ENCODE measurements at places on chromosomes 5 and 9. TPM values are rescaled to one million over a fixed set of nuclear protein-coding genes. Genes with fewer than 3 reads are reported as not detected.

SHROOM1 gene
- total RNA-seq: 1.4 TPM

SPATA31C1 gene
- not detected for total RNA-seq

ANKRD31 gene
- total RNA-seq: under 0.01 TPM

PCDHGA1 gene
- total RNA-seq: 0.90 TPM

CNTFR gene
- not detected for total RNA-seq

CDK7 gene
- total RNA-seq: 65.6 TPM

GADD45G gene
- total RNA-seq: not detected

TLX3 gene
- total RNA-seq: not detected

IL4 gene
- total RNA-seq: not detected

DNA sequence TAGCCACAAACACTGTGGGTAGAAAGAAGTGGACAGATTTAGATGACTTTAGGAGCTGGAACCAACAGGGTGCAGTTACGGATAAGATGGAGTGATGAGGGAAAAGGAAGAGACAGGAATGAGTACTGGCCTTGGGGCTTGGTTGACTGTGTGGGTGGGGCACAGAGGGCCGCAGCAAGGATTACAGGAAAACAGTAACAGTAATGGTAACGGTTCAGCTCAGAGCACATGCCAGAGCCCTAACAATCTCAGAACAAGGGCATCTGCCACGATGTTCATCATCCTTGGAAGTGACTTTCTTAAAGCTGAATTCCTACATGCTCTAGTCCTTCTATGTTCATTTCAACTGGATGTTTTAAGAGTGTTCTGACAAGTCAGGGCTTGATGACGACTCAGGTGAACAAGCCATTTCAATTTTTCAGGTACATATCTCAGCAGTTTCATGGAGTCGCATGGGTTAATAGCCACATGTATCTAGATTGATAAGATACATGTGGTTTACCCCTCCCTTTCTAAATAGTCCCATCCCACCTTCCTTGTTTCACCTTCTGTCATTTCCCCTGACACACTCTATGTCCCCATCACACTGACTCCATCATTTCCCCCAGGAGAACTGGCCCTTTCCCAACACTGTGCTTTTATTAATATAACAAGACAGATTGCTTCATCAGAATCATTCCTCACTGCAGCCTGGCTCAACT lies 65.0 kb downstream of the CEMIP2 start:
- no peak for DNase-seq

GRCh38 chr9:98285446-98285845 lies 30.0 kb upstream of the TBC1D2 start:
- no peak for DNase-seq

GRCh38 chr5:38529955-38530646 lies 26.3 kb downstream of the LIFR start:
- DNase-seq: no peak

- no peak for DNase-seq
Observed at GRCh38 chr5:86865256-86865785, 247.6 kb downstream of the COX7C start.

- DNase-seq: no peak
Observed at GRCh38 chr9:3784641-3785040, 258.8 kb upstream of the RFX3 start.

DNA sequence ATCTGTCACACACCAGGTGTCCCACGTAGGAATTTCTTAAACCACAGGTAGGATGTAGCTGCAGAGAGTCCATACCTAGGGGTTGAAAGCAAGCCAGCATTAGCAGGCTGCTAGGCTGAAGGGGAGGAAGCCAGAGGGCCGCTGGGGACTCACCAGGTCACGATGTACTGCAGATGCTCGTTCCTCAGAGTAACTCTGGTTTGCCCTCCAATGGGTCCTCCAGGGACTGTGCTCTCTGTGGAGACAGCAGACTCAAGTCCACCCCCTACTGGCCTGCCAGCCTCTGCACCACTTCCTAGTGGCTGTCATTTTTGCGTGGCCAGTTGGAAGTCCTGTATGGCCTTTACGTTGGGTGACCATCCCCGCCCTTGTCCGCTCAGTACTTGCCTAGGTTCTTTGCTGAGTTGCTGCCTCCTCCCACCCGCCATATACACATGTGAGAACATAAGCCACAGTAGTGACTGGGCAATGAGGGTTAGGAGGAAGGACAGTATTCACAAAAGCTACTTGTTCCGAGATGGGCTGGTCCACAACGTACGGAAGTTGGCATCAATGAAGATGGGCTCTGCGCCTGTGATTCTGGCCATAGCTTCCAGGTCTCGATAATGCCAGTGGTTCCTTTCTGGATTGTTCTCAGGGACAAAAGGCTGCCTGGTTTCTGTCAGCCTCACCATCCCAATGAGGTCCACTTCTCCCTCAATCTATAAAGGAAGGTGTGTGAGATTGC lies 4.1 kb downstream of the RPL7A start:
- peak; percentile 60 for DNase-seq

- no peak for DNase-seq
Observed at GRCh38 chr5:81802625-81803024, 51.7 kb upstream of the SSBP2 start.

DNA sequence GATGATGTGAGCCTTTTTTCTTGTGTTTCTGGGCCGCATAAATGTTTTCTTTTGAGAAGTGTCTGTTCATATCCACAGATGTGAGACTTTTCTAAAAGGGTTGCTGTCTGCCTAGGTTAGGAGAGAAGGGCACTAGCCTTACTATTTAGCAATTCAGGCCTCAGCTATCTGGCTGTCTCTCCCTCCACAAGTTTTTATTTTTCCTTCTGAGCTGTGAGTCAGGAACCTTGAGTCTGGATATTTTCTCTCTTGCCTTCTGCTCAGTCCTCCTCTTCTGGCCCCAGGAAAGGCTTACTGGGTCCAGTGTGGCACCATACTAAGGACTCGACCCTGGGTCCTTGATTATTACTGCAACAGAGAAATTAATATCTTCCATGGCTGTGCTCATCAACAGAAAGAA lies 187.6 kb downstream of the CSNK1G3 start:
- no peak for DNase-seq

GRCh38 chr9:81456431-81457006 lies 232.8 kb downstream of the TLE1 start:
- DNase-seq: peak; percentile 73

- peak; percentile 1 for DNase-seq
Observed at GRCh38 chr9:1939926-1940368, 75.2 kb upstream of the SMARCA2 start.

DNA sequence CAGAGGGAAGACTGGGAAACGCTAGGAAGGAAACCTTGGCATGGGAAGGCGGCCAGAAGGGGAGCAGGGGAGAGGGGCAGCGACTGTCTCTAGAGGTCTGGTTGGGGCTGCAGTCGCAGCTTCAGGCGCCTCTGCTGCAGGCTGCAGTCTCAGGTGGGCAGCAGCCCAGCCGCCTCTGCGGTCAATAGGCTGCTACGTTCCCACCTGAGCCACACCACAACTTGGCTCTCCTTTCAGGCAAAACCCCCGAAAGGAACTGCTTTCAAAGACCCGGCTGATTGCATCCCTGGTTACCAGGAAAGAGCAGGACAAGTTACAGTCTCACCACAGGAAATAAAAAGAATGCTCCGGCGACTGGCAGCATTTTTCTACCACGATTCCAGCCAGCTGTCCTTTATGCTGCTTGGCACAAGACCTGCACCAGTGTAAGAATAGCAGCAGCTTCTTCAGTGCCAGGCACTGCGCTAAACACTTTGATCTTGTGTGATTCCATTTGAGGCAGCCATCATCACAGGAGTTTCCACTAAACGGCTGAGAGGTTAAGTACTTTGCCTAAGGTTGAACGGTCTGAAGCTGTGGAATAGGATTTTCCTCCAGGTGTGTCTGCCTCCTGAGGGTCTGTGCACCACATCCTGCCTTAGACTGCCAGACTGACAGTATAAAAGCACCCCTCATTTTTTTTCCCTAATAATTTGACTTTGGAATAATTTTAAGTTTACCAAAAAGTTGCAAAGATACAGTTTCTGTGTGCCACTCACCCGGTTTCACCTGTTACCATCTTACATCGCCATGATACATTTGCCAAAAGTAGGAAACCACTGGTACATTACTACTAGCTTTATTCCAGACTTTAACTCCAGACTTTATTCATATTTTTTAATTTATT lies 7.5 kb downstream of the RPS14 start:
- no peak for DNase-seq

DNA sequence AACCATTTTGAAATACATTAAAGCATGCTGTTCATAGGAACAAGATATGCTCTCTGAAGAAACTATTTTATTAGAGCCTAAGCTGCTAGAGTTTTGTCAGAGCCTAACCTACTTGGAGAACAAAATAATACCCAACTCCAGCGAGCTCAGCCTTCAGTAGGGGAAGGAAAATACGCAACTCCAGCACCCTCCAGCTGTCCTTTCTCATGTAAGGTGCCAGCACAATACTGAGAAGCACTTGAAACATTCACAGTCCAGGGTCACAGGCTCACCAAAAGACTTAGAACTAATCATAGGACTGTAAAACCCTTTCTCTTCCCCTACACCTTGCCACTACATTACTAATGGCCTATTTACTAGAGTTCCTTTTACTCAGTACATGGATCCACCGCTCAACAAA lies 18.9 kb downstream of the DPYSL3 start:
- no peak for DNase-seq

DNA sequence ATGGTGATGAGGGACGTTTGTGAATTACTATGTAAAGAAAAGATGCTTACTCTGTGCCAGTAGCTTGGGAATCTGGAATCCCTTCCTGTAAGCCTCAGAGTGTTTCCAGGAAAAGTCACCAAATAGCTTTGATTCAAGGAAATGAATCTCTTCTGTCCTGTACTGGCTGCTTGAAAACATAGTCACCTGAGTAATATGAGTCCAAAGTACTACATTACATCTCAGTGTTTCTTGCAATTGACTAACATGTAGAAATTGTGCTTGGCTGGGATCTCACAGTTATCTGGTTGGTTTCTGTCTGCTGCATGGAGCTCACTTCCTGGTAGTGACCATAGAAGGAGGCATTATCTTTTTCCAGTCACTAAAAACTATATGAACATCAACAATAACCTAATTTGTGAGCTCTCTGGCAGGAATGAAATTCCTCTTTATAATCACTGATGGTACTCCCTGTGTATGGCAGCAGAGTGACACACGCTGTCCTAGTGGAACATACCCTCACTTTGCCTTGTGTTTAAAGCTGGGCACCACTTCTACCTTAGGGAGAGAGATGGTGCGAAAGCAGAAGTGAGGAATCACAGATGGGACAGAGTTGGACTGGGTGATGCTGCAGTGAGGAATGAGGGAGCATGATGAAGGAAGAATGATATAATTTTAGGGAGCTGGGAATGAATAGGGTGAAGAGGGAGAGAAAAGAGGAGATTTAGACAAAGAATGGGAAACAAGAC lies 568.5 kb downstream of the RAB3C start:
- DNase-seq: no peak

- DNase-seq: no peak
Observed at GRCh38 chr9:135887585-135888050, 19.7 kb downstream of the CAMSAP1 start.

- DNase-seq: no peak
Observed at GRCh38 chr5:67770431-67771025, 445.0 kb upstream of the PIK3R1 start.

GRCh38 chr9:75448281-75448680 lies 360.0 kb downstream of the OSTF1 start:
- no peak for DNase-seq

DNA sequence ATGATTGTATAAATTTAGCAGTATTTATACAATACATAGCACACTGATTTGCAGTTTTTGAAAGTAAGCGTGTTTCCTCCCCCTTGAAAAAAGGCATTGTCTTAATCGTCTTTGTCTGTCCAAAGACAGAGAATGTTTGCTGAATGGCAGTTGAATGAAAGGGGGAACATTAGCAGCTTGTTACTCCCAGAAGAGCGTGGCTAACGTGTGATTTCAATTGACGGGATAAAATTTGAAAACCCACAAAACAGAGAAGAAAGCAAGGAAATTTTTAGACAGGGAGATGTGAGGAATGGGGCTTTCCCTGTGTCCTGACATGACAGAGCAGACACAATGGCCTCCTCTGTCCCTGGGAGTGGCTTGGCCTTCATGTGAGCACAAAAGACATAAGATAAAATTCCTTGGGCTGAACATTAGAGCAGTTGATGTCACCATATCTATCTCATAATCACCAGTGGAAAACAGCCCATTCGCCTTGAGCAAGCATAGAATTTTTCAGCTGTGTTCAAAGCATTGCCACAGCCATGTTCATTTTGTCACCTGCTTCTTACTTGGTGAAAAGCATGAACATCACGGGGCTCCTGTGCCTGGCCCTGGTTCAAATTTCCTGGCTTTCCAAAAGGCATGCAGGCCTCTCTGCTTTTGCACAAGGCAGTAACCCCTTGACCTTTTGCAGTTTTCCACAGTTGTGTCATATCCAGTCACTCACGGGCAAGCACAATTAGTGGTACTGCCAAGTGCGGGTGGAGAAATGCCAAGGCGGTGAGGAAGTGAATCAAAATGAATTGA lies 126.9 kb downstream of the TLE1 start:
- DNase-seq: peak; percentile 82

GRCh38 chr5:27234916-27235315 lies 196.5 kb upstream of the CDH9 start:
- DNase-seq: no peak

GRCh38 chr5:61449804-61450492 lies 117.9 kb downstream of the ZSWIM6 start:
- DNase-seq: peak; percentile 91

GRCh38 chr5:2802693-2803365 lies 51.4 kb upstream of the IRX2 start:
- DNase-seq: no peak

- peak; percentile 77 for DNase-seq
Observed at GRCh38 chr9:88753691-88754367, 218.9 kb downstream of the NXNL2 start.

DNA sequence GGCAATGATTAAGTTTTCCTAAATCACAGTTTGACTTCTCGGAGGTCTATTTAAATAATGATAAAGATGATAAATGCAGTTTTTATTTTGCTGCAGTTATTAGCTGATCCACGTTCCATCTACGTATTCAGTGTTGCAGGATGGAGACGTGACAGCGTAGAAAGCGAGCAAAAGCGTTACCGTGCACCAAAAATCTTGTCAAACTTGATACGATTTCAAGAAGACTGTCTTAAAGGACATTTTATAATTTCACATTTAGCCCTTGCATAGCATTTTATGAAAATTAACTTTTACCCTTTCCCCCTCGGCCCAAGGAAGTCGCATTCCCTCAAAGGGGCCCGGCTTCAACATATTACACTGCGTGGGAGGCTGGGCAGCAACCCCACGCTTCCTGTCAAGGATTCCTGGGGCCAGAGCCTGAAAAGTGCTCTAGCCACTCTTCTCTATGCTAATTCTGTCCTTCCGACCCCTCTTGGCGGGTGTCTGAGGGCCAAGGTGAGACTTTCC lies 7.1 kb upstream of the PURA start:
- no peak for DNase-seq

GRCh38 chr5:136001466-136001981 lies 27.3 kb upstream of the TGFBI start:
- peak; percentile 35 for DNase-seq
